AG10803 (cell line): ENCODE measurements at places on chromosomes 11 and 22.

GRCh38 chr11:12689029-12689755 is 15.0 kb downstream of the TEAD1 start:
- no peak for DNase-seq

DNA sequence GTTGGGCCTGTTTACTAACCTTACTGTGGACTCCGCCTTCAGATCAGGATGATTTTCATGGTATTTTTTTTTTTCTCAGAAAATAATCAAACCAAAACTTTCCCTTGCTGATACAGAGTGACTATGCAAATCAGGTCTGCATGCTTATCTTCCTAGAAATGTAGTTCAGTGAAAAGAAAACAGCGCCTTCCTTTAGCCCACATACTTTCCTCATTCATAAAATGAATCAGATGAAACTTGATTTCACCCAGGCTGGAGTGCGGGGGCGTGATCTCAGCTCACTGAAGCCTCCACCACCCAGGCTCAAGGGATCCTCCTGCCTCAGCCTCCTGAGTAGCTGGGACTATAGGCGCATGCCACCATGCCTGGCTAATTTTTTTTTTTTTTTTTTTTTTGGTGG is 26.0 kb downstream of the ZNRF3 start:
- no peak for DNase-seq

- DNase-seq: no peak
These were observed 117.5 kb upstream of the RRM1 start for GRCh38 chr11:3977078-3977477.

DNA sequence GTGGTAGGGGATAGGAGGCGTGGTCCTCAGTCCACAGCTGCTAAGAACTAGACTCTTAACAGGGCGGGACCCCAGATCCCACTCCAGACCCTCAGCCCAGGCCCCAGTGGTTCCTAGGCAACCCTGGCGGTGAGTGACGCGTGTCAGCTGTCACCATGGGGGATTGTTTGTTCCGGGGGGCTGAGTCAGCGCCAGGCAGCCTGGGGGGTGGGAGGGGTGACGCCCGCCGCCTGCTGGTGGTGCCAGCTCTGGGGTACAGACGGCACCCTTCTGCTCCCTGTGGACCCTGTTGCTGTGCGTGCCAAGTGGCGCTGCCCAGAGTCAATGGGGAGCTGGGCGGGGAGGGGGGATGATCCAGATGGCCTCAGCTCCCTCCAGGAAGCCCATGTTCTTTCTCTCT is 2.5 kb downstream of the CNIH2 start:
- DNase-seq: no peak

DNA sequence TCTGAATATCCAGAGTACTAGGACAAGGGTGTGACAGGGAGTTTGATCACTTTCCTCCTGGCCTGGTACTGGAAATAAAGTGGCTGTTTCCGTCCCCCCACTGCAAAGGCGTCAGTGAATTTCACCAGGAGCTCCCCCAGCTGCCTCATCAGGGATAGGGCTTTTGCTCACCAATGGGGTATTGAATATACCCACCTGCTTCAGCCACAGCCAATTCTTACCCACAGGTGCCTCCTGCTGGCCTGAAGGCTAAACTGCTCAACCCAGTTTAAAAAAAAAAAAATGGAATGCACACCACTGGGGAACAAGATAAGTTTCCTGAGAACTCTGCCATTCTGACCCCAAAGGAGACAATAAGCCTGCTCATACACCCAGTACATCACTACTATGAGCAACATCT is 65.3 kb upstream of the MS4A8 start:
- DNase-seq: no peak

GRCh38 chr11:45335434-45335833 is 49.3 kb upstream of the SYT13 start:
- no peak for DNase-seq

GRCh38 chr11:97717922-97718321 is 1302.8 kb upstream of the CNTN5 start:
- DNase-seq: no peak

DNA sequence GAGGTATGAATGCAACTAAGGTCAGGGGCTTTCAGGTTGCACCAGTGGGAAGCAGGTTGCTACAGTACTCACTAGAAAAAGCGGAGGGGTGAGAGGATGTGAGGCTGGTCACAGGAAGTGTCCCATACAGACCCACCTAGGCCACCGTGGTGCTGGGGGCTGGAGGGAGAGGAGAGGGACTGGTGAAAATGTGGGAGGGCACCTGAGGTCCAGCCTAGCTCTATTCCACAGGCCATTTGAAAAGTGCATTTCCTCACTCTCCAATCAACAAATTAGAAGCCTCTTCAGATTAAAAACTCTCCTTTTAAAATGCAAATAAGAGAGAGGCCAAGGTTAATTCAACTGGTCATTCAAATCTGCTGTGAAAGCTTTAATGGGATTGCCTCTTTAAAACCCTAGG is 38.6 kb upstream of the NCAM1 start:
- DNase-seq: no peak

- no peak for DNase-seq
These were observed 60.1 kb upstream of the PHF21B start for GRCh38 chr22:45069925-45070324.

- no peak for DNase-seq
These were observed 273.7 kb upstream of the KIRREL3 start for GRCh38 chr11:127274328-127274676.

- DNase-seq: no peak
These were observed 38.7 kb downstream of the RTN3 start for GRCh38 chr11:63719987-63720386.

DNA sequence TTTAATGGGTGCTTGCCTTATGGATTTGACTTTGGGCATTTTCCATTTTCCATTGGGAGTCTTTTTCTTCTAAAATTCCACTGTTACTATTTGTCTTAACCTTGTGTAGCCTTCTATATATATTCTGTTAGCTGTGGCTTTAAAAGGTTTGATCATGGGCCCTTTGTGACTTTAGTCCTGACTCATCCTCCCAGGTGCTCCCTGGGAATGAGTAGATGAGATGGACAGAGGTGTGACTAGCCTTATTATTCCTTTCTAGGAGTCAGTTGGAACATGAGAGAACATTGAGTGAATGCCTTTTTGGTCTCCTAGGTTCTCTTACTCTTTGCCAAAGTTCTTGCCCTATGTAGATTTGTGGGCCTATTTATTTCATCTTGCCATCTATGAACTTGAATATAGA is 39.0 kb downstream of the DDX10 start:
- DNase-seq: no peak

- DNase-seq: peak; percentile 23
These were observed 5.2 kb downstream of the FXYD2 start for GRCh38 chr11:117819096-117820040.

- no peak for DNase-seq
These were observed 12.3 kb downstream of the TSPAN32 start for GRCh38 chr11:2314136-2314524.

DNA sequence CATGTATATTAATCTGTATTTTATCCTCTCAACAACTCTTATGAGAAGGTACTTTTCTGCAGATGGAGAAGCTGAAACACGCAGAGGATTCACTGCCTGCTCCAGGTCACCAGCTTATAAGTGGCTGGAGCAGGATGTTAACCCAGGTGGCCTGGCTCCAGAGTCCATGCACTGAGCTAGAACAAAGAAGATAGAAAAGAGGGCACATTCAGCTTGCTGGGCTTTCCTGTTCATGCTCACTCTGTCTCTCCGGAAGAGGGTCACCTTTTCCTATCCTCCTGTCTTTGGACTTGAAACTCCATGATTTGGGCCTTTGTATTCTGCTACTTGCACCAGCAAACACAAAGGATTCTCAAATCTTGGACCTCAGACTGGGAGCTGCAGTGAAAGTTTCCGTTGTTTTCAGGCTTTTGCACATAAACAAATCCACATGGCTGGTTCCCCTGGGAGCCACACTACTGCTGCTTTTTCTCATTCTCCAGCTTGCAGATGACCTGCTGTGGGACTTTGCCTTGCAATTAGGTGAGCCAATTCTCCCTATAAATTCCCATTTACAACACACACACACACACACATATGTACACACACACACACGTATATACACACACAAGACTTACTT is 117.3 kb upstream of the GRK3 start:
- DNase-seq: no peak

GRCh38 chr11:33753304-33753967 is 17.2 kb upstream of the CD59 start:
- peak; percentile 31 for DNase-seq

- no peak for DNase-seq
These were observed 94.9 kb upstream of the ALX4 start for GRCh38 chr11:44404736-44405395.

GRCh38 chr22:38312261-38312800 is 4.9 kb downstream of the CSNK1E start:
- peak; percentile 48 for DNase-seq

GRCh38 chr11:72085621-72086351 is 5.1 kb downstream of the LRRC51 start:
- no peak for DNase-seq

DNA sequence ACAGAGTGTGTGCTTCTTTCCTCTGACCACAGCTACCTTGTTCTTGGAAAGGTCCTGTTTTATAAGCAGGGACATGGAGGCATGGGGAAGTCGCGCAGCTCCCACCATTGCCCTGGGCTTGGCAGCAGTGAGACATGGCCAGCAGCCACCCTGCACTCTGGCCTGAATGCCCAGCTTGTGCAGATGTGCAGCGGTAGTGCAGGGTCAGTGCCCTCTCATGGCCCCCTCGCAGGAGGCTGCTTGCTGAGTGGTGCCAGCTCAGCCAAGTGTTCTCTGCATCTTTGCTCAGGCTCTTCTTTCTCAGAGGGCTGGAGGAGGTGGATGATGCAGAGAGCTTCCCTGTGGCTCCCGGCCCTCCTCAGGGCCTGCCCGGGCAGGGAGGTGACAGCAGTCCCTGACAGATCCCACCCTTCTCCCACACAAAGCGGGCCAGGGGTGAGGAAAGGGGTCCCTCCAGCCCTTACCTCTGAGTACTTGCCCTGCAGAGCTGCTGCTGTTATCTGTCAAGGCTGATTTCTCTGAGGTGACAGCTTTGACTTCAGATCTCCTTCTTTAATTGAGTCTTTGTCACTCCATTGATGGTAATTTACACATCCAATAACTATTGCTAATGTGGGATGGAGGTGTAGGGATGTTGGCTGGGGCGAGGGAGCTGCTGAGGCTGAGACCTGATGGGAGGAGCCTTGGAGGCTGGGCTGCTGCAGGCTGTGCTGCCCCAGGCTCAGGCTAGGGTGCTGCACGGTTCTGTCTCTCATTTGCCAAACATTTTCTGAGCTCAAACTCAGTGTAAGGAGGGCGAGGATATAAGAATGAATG is 47.4 kb upstream of the B3GAT1 start:
- DNase-seq: no peak
